ENCODE measurements at places on chromosomes 7 and 10.
A peak's percentile ranks its signal among the peaks of the same experiment; 100 is the strongest.

- DNase-seq, result peak; percentile 12
Measured at GRCh38 chr10:104139221-104139620, 17.2 kb downstream of the SFR1 start.

DNA sequence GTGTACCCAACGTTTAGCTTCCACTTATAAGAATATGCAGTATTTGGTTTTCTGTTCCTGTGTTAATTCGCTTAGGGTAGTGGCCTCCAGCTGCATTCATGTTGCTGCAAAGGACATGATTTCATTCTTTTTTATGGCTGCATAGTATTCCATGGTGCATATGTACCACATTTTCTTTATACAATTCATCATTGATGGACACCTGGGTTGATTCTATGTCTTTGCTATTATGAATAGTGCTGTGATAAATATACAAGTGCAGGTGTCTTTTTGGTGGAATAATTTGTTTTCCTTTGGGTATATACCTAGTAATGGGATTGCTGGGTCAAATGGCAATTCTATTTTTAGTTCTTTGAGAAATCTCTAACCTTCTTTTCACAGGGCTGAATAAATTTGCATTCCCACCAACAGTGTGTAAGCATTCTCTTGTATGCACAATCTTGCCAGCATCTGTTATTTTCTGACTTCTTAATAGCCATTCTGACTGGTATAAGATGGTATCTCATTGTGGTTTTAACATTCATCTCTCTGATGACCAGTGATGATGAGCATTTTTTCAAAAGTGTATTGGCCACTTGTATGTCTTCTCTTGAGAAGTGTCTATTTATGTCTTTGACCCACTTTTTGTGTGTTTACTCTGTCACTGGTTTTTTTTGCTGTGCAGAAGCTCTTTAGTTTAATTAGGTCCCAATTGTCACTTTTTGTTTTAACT lies 72.5 kb upstream of the CC2D2B start:
- DNase-seq, result no peak

DNA sequence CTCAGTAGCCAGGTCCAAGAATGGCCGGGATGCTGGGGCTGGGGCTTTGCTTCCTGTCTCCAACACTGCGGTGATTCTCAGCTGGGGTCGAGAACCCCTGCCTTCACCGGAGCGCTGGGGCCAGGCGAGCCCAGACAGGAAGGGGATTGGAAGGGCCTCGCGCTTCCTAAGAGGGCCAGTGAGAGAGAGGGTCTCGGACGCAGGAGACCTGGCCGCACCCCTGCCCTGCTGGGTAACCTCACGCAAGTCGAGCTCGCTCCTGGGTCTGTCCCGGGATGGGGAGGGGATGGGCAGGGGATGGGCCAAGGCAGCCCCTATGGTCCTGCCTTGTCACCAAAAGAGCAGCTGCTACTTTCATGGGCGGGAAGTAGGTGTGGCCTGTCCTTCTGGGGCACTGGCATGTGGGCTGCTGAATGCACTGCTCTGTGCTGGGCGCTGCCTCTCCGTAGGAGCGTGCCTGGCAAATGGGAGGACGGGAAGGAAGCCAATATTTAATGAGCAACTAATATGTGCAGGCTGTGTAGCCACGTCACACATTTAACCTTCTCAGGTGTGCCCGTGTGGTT lies 20.0 kb downstream of the KCNK18 start:
- DNase-seq, result peak; percentile 22

DNA sequence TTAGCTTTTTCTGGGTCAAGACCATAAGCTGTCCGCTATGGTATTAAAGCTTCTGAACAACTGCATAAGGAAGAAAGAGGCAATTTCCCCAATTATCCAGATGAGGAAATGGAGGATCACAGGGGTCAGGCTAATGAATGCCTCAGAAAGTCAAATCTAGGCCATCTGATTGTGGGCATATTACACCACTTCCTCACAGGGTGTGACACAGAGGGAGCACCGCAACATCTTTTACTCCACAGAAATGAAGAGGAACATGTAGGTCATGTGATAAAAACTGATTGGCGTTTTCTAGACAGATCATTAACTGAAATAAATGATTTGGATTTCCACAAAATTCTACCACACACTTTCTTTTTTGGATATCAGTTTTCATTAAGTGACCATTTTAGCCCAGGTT lies 384.4 kb downstream of the PARD3 start:
- no peak for DNase-seq

DNA sequence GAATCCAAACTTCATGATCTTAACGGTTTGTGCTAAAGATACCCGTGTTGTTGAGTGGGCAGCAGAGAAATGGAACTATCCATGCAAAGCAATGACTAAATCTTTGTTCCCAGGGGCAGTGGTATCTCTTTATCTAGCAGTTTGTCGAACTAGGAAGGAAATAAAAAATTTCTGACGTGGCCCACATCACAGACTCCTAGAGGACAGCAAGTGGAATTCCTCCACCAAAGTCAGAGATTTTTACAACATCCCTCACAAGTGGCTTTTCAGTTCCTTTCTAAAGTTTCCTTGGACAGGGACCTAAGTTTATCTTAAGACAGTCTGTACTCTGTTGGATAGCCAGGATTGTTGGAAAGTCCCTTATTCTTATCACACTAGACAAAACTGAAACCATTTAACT lies 136.0 kb downstream of the RAPGEF5 start:
- DNase-seq, result no peak

DNA sequence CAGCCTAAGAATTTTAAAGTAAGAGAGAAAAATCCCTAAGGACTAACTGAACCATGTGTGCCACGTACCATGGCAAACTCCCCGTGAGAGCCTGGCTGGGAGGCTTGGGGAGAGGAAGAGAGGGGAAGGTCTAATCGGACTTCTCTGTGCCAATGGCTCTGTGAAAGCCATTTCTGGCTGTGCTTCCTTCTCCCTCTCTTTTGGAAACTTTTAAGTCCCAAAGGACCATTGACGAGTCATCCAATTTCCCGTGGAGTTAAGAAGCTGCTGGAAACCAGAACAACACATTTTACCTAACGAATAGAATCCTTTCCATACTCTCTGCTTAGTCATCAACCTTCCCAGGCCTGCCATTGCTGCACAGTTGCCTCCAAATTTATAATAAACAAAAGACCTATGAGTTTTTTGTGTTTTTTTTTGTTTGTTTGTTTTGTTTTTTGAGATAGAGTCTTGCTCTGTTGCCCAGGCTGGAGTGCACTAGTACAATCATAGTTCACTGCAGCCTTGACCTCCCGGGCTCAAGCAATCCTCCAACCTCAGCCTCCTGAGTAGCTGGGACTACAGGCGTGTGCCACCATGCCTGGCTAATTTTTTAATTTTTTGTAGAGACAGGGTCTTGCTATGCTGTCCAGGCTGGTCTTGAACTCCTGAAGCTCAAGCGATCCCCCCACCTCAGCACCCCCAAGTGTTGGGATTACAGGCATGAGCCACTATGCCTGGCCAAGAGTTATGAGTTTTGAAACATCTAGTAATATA lies 13.2 kb downstream of the LAMB1 start:
- no peak for DNase-seq

DNA sequence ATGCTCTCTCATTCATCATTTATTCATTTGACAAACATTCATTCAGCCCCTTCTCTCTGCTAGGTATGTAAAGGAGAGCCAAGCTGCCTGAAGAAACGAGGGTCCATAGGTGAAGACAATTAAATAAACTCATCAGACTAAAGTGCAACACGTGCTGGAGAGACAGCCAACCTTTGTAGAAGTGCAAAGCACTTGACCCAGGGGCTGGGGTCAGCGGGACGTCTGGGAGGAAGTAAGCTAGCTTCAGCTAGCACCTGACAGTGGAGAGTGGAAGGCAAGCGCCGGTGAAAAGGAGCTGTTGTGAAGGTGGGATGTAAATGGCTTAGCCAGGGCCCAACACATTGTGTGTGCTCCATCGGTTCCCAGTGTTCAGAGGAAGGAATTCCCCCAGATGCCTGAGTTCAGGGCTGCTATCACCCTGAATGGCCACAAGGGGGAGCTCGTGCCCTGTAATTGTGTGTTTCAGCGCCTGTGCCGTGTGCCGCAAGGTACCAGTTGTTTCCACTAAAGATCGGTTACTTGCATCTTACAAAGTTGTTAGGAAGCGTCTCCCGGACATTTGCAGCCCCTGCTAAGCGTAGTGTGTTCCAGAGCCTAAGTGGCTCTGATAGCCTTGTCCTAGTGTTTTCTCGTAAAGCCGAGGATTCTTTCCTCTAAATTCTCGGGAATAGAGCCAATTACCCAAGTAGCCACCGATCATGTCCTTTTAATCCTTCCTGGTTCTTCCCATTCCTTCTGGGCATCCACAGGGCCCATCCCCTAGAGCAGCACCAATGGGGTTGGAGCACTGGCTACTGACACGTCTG lies 30.6 kb downstream of the TLX1 start:
- peak; percentile 79 for DNase-seq

- no peak for DNase-seq
Measured at GRCh38 chr10:28151636-28152035, 151.2 kb downstream of the MPP7 start.

DNA sequence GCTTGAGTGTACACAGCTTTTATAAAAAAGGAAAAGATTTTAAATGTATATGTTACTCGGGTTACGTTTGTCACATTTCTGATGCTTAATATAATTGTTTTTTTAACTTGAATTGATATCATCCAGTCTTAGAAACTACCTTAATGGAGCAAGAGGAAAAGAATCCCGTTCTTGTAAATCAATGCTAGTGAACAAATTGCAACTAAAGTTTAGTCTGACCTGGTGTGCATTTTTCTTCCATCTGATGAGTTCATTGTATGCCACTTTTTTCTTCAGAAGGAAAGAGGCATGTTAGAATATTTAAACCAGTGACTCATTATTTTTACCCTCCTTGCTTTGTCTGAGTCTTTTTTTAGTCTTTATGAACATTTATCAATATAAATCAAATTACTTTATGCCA lies 34.7 kb downstream of the NET1 start:
- no peak for DNase-seq

- no peak for DNase-seq
Measured at GRCh38 chr7:90835861-90836260, 239.7 kb downstream of the CDK14 start.

GRCh38 chr10:4527281-4527970 lies 298.6 kb upstream of the AKR1E2 start:
- DNase-seq, result no peak

DNA sequence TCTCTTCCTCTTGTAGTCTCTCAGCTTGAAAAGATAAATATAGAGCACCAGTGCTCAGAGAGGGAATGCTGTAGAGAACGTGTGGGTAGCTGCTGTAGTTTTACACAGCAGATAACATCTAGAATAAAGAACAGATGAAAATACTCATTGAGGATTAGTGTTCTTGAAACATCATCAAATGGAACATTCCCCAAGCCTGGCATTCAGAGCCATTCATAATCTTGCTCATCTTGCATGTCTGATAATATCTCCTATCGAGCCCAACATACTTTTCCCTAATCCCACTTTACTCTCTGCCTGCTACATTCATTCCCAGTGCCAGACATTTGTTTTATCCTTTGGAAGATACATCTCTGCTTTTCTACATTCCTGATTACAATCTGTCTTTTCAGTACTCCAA lies 35.2 kb downstream of the MCU start:
- no peak for DNase-seq

GRCh38 chr10:73877533-73878160 lies 3.3 kb upstream of the CAMK2G start:
- DNase-seq, result no peak

DNA sequence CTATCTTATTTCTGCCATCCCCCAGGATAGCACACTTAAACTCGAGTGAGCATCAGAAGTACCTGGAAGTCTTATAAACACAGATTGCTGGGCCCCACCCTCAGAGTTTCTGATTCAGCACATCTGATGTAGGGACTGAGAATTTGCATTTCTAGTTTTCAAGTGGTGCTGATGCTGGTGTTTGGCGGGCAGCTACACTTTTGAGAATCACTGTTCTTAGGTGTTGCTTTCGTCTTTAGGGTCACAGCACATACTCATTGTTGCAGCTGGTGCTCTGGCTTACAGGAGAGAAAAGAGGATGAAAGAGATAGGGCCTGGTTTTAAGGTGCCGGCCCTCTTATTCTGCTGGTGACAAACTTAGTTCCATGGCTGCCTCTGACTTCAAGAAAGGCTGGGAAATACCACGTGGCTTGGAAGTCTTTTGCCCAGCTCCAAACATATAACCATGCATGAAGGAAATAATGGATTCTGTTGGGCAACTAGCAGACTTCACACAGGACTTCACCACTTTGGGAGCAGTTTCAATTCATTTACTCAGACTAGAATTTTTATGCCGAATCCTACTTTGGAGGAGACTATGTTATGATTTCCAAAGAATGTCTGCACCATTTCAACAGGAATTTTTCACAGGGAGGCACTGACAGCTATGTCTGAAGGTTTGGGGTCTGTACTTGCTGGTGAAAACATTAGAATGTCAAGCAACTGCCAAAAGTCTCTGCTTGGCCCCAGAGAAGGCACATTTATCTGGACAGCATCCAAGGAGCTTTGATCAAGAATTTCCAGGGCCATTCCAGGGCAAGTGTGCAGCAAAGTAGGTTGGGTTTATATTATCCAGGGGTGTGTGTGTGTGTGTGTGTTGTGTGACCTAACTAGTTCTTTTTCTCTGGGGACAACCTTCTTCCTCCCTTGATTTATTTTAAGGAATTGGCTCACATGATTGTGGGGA lies 6.9 kb upstream of the MINDY4 start:
- no peak for DNase-seq

DNA sequence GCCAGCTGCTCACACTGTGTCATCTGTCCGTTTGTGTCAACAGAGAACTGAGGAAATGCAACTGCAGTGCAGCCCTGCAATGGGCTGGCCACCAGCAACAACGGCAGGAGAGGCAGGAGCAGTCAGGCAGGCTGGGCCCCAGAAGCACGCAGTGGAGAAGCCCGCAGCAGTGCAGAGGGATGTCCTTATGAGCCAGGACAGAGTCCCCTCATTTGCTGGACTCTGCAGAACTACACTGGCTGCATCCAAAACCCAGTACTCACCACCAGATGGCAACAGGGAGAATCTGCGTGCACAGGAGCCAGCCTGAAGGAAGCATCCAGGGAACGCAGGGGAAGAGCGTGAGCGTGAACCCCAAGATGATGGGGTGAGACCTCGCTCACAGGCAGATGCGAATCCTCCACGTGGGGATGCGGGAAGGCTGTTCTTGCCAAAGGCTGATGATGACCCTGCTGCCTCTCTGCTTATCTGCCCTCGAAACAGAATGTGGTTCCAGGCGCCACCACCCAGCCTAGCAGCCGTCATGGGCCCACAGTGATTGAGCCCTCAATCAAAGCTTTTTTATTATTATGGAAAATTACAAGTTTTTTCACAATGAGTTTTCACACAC lies 232.1 kb downstream of the PTPRN2 start:
- no peak for DNase-seq

DNA sequence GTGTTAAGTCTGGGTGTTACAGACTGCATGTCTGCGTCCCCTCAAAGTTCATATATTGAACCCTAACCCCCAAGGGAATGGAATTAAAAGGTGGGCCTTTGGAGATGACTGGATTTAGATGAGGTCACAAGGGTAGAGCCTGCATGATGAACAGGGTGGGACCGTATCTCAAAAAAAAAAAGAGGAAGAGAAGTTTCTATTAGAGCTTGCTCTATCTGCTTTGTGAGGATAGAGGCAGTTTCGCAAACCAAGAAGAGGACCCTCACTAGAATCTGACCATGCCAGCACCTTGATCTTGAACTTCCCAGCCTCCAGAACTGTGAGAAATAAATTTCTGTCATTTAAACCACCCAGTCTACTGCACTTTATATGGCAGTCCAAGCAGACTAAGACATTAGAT lies 1.4 kb downstream of the KIN start:
- no peak for DNase-seq

Data from CD4-positive, alpha-beta T cell treated with Interleukin-6 for 4 hours (primary cell).